ENCODE measurements at places on chromosomes 7 and 10.

DNA sequence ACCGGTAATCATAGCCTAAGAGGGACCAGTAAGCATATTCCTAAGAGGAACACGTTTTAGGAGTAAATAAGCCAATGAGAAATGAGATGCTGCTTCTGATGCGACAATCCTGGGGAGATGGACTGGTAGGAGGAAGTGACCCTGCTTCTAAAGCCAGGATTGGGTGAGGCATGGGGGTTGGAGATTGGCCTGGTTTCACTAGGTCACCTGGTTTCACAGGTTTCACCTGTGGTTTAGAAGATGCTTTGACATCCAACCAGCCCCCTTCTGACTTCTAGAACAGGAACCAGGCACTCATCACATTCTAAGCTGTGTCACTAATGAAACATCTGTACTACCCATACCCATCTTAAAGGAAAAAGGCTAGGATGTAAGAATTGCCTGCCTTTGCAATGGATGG is 53.0 kb upstream of the BAMBI start:
- no peak for DNase-seq

- DNase-seq = no peak
Measured at GRCh38 chr10:48944171-48944570, 4.5 kb upstream of the LRRC18 start.

GRCh38 chr10:2077231-2077630 is 339.9 kb upstream of the ADARB2 start:
- no peak for DNase-seq

DNA sequence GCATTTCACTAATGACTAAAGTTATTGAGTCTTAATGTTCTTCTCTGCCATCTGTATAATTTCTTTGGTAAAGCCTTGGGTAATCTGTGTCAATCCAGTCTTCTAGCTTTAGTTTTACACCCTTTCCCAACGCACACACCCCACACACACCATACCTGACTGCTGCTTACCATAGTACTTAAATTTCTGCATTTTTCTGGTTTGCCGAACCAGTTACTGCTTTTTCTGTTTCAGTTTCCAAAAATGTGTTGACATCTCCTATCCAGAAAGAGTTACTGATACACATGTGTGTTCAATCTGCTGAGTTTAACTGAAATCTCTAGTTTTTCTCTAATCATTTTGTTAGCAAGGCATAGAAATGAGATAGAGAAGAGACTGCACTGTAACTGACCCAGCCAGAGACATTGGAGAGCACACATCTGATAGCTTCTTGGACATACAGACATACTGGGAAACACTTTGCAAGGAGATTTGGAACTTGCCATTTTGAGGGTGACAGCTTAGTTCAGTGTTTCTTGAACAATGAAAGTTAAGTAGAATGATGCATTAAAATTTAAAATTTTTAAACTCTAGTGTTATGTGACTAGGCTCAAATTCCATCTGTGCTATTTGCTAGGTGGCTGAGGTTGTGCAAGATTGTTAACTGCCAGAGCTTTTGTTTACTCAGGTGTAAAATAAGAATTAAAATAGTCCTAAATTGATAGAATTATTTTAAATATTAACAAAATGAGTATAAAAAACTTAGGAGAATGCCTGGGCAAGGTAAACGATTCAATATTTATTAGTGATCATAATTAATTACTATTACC is 807.6 kb downstream of the DNAJB9 start:
- no peak for DNase-seq

DNA sequence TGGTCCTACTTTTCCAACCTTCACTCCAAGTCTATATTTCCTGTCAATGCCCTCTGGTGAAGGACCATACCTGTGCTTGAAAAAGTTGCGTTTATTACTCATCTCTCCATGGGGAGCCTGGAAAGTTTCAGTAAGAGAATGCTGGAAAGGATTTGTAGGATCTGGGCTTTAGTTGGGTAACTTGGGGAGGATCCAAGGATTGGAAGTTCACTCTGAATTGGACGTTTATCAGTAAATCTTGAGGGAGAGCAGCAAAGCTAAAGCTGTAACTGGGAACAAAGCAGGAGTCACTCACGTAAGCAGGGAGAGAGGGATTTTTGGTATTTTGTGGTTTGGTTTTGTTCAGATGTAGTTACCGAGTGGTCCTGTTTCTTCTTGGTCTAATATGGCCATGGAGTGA is 51.4 kb upstream of the NPVF start:
- DNase-seq = no peak

Measured in hypothalamus (tissue), 51 donors.